ENCODE measurements at places on chromosomes 5 and 9.

GRCh38 chr5:132422720-132423437, 53.4 kb downstream of the SLC22A5 start:
- DNase-seq: no peak

DNA sequence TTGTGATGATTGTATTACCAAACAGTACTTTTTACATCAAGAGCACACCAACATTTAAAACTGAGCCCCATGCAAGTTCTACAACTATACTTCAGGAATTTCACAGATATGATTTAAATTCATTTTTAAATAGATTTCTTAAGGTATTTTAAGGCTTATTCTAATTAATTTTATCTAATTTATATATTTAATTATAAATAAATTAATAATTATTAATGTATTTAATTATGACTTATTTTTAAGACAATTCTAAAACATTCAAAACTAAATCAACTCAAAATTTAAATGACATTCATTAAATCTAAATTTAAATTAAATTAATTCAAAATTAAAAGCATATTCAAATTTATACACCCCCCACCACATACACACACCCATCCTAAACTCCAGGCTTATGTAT, 299.2 kb downstream of the NFIB start:
- no peak for DNase-seq

DNA sequence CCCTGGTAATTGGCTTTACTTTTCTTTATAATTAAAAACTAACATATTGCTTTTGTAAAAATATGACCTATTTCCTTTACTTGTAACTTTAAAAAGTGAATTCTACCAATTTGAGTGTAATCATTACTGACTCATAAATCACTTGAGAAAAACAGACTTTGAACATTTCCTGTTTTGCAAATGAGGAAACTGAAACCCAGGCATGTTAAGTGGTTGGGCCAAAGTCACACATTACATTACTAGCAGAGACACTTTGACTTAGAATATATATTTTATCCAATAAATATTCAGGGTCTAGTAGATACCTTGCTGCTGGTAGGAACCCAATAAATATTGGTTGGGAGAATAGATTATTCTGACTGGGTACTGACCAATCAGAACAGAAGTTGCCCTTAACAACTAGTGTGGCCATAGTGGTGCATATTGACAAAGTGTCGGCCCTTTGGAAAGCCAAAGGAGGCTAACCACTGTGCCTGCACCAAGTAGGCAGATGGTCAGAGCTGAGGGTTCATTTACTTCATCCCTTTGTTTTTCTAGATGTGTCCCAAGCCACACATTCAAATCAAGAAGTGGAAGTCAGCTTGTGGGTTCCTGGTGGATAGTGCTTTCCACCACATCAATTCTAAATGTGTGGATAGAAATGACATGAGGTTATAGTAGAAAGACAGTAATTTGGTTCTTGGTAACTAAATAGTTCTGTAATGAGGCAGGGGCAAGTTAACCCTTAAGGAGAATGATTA, 365.1 kb upstream of the RIOK2 start:
- DNase-seq: no peak

DNA sequence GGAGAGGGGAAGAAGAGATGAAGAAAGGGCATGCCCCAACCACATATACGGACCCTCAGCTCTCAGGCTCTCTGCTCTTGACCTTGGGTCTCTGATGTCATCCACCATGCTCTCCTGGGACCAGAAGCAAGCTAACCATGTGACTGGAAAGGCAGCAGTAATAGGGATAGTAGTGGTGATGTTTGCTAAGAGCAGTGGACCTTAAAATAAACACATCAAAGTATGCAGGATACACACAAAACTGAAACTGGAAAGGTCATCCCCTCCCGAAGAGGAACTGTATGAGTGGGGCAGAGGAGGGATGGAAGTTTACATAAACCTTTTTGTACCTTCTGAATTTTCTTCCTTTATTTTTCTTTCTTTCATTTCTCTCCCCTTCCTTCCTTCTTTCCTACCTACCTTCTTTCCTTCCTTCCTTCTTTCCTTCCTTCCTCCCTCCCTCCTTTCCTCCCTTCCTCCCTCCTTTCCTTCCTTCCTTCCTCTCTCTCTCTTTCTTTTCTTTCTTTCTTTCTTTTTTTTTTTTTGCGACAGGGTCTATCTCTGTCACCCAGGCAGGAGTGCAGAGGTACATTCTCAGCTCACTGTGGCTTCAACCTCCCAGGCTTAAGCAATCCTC, 8.1 kb upstream of the PTPN3 start:
- DNase-seq: no peak

All from stimulated activated CD8-positive, alpha-beta memory T cell treated with anti-CD3 and anti-CD28 coated beads, Interleukin-4, amount 100 ng/mL, for 1 hour (primary cell).